ENCODE measurements at places on chromosomes 6 and 20.

DNA sequence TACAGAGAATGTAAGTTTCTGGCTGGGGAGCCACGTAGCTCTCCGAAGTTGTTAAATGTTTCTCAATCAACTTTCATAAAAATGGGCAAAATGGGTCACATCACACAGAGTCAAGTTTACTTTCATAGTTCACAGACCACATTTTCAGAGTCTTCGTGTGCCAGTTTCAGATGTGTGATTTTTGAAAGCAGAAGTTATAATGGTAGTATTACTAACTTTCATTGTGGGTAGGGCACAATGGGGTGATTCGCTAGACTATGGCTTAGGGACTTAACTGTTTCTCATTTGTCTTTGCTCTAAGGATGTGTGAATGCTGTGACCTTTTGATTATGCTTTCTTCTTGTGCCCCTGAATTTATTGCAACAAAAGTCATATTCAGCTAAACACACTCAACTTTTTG, 109.0 kb upstream of the SUPT3H start:
- no peak for DNase-seq

DNA sequence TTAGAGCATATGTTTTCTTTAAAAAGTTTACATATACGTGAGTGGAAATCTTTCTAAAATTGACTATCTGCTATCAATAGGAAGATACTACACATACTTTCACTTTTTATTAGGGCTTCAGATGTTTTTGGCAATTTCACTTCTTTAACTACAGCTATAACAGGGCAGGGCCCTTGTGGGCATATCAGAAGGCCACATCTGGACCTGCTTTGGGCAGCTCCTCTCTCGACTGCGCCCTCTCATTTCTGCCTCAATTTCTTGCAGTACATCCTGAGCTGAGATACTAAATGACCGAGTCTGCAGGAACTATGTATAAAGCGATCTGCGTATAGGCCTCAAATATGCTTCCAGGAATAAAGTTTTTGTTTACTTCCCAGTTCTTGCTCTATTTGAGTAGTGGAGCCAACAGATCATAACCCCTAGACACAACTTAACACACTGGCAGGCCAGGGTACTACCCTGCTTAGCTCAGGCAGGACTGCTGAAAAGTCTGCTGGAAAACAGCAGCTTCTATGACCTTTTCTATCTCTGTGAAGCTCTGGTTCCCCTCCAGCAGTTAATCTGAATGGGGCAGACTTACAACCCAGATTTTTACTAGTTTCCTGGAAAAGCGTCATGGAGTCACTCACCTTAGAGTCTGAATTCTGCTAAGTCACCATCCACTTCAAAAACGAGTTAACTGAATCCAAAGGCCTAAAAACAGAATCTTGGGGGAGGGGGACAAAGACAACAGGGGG, 12.7 kb downstream of the GCLC start:
- DNase-seq: no peak

- no peak for DNase-seq
Observed at GRCh38 chr20:62266851-62267250, 28.5 kb downstream of the OSBPL2 start.

DNA sequence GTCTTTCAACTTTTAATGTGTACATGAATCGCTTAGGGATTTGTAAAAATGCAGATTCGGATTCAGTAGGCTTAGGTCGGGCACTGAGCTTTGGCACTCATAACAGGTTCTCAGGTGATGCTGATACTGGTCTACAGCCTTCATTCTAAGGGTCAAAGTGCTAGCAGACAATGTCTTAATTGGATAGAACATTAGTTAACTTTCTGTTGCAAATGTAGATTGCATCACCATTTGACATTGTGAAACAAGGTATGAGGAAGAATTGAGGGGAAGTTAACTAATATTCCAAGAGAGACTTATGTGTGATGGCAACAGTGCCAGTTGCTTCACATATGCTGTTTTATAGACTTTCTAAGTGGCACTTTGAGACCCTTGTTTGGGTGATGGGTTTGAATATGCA, 86.9 kb downstream of the MLIP start:
- no peak for DNase-seq

Measured in effector memory CD8-positive, alpha-beta T cell (primary cell).